ENCODE measurements at places on chromosomes 13 and 19.

- DNase-seq: no peak
Measured at GRCh38 chr19:50628146-50628545, 11.5 kb downstream of the SYT3 start.

GRCh38 chr13:33079960-33080359, 63.7 kb downstream of the KL start:
- no peak for DNase-seq

- DNase-seq: no peak
Measured at GRCh38 chr19:51103926-51104341, 4.3 kb downstream of the CTU1 start.

DNA sequence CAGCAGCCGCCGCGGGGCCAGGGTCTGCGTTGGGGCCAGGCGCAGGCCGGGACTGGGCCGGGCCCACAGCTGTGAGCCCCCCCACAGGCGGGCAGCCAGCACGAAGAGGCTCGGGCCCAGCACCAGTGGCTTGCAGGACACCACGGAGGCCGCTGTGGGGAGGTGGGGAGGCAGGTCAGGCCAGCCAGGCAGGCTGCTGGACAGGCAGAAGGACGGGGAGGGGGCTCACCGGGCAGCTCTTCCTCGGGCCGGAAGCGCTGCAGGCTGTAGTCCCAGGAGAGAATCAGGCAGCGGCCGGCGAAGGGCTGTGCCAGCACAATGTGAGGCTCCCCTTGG, 8.3 kb downstream of the LGI4 start:
- no peak for DNase-seq

- no peak for DNase-seq
Measured at GRCh38 chr19:49019242-49019932, 2.5 kb upstream of the LHB start.

- DNase-seq: no peak
Measured at GRCh38 chr19:43599635-43600295, 3.4 kb downstream of the ZNF576 start.

GRCh38 chr19:17953316-17953801, 13.5 kb upstream of the KCNN1 start:
- no peak for DNase-seq

Data from KG1 (cell line).